Stimulated activated CD4-positive, alpha-beta T cell treated with anti-CD3 and anti-CD28 coated beads, Interleukin-1b, Interleukin-23, amount 100 ng/mL, for 1 hour (primary cell): ENCODE measurements at places on chromosomes 12 and 14.
A peak's percentile ranks its signal among the peaks of the same experiment; 100 is the strongest.

- no peak for DNase-seq
These were observed 153.5 kb upstream of the MAX start for GRCh38 chr14:65255583-65256461.

GRCh38 chr12:127293507-127294310 lies 973.3 kb upstream of the TMEM132C start:
- peak; percentile 16 for DNase-seq

DNA sequence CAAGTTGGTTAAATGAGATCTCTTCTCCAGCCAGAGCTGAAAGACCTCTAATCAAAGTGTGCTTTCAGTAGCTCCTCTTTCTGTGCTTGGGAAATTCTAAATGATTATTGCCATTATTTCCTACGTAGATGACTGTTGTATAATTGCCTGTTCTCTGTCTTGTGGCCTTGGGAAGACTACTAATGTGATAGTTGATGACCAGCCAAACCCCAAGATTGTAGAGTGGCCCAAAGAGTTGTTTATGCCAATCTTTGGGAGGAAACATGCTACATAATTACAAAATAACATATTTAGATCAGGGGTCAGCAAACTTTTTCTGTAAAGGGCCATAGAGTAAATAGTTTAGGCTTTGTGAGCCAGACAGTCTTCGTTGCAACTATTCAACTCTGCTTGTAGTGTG lies 135.1 kb upstream of the DIO2 start:
- no peak for DNase-seq

- DNase-seq = no peak
These were observed 3.5 kb downstream of the TTC6 start for GRCh38 chr14:37598747-37599506.

- DNase-seq = peak; percentile 11
These were observed 231.4 kb downstream of the PCNX1 start for GRCh38 chr14:71138448-71139293.

DNA sequence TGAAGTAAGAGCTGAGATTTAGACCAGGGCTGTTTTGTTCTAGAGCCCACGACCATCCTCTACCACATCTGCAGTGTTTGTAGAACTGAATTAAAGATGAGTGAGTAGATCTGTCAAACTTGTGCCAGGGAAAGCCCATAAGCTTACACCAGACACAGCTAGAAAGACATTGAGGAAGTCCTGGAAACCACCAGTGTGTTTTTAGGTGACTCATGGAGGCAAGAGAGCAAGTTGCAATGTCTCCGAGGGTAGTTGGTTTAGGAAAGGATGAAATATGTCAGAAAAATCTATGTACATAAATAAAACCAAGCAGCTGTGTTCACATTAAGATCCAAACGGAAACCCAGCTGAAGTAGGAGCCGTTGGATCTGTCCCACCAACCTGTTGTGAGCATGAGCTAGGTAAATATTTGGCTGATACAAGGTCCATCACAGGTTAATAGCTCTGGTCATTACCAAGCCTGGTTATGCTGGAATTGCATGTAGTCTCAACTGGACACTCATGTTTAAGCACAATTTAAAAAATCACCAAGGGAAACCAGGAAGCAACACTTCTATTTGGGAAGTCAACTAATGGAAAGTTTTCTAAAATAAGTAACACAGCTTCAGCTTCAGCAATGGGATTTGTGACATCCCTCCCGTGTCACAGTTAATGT lies 49.9 kb upstream of the PLEKHG3 start:
- DNase-seq = no peak

GRCh38 chr14:71060825-71061455 lies 153.7 kb downstream of the PCNX1 start:
- no peak for DNase-seq

DNA sequence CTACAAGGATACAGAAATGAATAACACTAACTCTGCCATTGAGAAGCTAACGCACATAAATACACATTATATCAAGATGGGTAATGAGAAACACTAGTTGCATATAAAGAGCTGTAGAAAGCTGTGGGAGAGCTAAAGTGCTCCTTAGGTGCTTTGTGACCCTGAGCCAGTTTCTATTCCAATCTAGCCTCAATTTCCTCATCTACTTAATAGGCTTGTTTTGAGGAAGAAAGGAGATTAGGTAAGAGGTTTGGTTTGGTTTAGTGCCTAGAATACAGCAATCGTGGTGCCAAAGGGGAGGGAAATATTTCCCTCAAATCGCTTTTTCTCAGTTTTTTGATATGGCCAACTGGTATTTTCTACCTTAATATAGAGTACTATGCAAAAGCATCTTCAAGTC lies 994 bp downstream of the SRP54 start:
- DNase-seq = no peak

DNA sequence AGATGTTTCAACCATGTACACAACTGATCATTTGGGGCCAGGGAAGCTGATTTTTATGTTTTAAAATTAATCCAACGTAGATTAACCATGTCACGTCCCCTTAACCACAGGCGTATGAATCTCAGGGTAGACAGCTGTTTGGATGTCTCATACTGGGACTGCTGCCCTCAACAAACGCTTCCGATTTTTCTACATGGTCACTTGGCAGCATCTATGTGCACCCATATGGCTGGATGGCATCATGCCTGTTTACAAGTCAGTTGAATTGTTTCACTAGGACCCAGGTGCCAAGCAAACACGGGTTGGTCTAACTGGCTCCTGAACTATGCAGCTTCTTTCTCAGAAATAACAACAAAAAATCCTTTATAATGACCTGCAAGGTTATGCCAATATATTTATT lies 393.8 kb downstream of the NPAS3 start:
- no peak for DNase-seq

DNA sequence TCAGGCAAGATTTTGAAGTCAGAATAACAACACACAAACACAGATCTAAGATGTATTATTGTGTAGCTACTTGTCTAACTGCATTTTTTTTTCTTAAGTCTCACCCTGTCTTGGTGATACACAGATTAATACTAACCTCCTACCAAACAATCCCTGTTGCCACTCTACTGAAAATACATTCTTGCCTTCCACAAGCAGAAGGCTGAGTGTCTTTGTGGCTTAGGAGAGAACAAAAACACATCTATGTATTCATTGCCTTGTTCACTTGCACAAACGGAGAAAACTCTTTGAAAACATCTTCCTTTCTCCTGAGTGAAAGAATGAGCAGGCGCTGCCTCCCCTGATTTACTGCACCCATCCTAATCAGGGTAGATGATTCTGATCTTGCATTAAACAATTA lies 642.2 kb downstream of the DIO2 start:
- no peak for DNase-seq

GRCh38 chr12:121538699-121539061 lies 42.1 kb downstream of the KDM2B start:
- no peak for DNase-seq

- DNase-seq = no peak
These were observed 2.8 kb downstream of the CLEC1A start for GRCh38 chr12:10095971-10096370.

GRCh38 chr14:64760146-64760755 lies 56.0 kb downstream of the PLEKHG3 start:
- DNase-seq = peak; percentile 42

GRCh38 chr12:119728444-119728745 lies 60.5 kb downstream of the PRKAB1 start:
- DNase-seq = no peak

DNA sequence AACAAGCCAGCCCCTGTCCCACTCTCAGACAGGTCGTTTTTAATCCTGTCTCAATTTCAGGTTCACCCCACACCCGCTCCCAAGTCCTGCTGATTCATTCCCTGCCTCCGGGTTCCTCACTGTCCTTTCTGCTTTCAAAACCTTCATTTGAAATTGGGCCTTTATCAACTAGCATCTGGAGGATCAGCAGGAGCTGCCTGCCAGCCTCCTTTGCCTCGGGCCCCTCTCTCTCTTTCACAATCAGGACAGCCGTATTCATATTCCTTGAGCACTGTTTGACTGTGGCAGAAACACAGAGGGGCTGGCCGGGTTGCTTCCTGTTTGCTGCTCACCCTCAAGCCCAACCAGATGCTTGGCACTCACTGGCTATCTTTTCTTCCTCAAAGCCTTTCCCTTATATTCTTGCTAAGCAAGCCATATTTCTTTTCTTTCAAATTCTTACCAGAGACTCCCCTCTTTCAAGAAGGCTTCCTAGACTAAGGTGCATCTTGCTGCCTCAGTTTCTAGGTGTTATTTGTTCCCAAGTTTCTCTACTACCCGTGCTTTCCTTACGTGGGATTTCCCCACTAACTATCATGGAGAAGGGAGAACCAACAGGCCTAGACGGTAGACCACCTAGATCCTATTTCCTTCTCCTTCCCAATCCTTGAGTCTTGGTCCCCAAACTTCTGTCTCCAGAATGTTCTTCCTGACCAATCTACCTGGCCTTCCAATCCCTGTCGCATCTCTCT lies 3.0 kb downstream of the GALNT6 start:
- no peak for DNase-seq

DNA sequence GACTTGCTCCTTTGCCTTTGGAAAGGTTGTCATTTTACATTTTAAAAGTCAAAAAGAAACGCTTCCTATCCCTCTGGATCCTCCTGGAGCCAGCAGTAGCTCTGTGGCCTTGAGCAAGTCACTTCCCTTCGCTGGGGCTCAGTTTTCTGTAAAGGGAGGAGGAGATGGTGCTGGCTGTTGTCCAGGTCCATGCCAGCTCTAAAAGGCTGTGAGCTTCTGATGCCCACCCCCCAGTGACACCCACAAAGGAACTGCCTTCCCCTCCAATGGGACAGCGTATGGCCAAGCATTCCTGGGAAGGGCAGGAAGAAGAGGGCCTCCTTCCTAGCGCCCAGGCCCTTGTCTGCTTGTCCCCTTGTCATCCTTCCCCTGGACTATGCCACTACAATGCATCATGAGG lies 81.5 kb downstream of the NTF3 start:
- DNase-seq = no peak

DNA sequence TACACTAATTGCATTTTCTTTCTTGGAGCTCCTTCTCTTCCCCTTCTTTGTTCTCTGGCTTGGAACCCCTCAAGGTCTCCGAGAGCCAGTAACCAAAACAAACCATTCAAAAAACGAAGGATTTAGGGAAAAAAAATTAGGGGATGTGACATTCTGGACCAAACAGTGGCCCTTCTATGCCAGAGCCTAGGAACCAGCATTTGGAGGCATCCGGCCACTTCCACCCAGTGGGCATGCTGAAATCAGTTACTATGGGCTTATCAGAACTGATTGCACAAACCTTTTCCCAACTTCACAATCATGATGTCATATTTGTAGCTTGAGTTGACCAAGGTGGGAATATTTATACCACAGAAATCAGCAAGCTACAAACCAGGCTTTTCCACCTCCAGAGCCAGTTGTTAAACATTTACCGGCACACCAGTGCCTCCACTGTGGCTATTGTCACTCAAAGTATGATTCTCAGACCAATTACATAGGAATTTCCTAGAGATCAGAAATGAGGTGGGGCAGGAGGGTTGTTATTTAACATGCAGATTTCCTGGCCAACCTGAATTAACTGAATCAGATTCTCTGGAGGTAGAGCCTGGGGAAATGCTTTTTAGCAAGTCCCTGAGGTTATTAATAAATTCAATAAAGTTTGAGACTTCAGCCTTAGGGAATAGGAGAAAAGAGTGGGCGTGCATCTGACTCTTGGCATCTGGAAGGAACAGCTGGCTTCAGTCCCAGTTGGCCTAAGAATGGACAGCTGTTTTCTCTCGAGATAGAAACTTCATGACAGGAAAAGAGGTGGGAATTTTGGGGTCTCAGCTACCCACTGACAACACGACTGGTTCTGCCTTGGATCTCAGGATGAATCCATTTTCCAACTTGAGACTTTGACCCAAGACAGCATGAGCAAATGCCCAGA lies 273.9 kb downstream of the ZFP36L1 start:
- DNase-seq = no peak

DNA sequence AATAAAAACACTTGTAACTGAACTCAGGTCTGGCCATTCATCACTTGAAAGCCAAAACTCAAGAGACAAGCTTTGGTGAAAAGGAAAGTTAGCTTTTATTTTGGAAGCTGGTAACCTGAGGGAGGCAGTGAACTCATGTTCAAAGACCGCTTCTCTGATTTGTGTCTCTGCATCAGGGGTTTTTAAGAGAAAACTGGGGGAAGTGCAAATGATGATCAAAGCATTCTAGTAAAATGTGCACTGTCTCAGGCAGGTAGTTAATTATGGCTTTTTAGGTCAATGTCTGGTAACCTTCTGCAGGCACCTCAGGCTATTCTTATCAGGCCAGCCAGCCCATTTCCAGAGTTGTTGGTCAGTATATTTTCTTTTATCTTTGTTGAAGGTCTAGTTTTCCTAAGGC lies 162.2 kb downstream of the SYT10 start:
- no peak for DNase-seq

- no peak for DNase-seq
These were observed 4.3 kb downstream of the GPR132 start for GRCh38 chr14:105060751-105061427.

GRCh38 chr14:30153717-30154116 lies 226.1 kb upstream of the PRKD1 start:
- DNase-seq = no peak

GRCh38 chr14:76280221-76280620 lies 95.7 kb upstream of the ESRRB start:
- no peak for DNase-seq

DNA sequence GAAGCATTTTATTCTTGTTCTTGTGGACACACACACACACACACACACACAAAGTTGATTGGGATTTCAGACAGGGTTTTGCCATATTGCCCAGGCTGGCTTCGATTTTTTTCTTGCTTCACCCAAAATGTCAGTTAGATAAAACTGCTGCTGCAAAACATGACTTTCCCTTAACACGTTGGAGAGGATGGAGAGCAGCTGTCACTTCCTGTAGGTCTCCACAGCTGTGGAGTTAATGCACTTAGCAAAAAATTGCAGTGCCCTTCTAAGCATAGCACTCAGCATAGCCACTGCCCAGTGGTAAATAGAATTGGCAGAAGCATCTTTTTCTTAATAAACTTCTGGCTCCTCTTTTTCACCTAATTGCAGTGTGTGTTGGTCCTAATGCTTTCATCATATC lies 54.5 kb downstream of the PDZRN4 start:
- DNase-seq = no peak

- DNase-seq = no peak
These were observed 3.4 kb downstream of the HSD17B6 start for GRCh38 chr12:56766535-56766934.

- no peak for DNase-seq
These were observed 48.4 kb downstream of the DDX51 start for GRCh38 chr12:132095520-132096409.

- DNase-seq = no peak
These were observed 59.9 kb downstream of the TRAFD1 start for GRCh38 chr12:112185093-112185923.

DNA sequence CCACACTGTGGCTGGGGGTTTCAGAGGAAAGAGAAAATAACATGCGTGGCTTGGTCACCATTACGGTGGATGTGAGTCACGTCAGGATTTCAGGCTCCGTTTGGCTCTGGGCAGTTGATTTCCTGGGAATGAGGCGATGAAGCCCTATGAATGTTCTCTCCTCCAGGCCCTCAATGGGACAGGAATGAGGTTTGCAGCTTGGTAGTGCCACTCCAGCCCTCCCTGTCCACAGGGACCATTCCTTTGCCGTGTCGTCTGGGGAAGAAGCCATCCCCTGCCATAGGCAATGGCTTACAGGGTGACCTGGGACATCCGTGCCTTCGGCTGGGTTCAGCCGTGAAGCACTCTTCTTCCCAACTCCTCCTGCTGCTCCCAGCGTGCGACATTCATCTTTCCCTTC lies 95.0 kb downstream of the FBXL14 start:
- no peak for DNase-seq
